Erythroblast (primary cell): ENCODE measurements at places on chromosomes 2 and 18.

GRCh38 chr2:226187156-226187555 is 612.5 kb downstream of the IRS1 start:
- no peak for DNase-seq

DNA sequence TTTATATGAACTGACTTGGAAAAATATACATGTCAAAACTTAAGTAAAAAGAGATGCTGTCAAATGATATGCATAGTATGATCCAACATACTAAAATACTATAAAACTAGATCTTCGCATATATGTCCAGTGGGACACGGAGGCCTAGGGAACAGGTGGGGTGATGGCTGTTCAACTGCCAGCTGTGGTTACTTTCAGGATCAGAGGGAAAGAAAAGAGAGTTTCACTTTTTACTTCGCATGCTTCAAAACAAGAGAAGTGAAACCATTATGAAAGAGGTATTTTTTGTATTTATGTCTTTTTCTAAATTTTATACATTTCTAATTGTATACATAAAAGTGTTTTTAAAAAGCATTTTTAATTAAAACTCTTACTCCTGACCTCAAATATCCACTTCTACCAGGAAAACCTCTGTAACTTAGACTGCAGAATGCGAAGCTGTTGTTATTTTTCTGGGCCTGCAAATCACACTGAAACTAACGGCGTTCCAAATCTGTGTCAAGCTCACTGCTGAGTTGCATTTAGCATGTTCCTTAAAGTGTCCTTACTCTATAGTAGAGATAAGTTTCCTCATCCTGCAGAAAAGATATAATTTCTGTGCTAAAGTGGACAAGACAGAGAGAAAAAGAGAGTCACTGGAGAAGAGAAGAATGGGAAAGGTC is 97.8 kb upstream of the SLC35G4 start:
- DNase-seq: no peak

DNA sequence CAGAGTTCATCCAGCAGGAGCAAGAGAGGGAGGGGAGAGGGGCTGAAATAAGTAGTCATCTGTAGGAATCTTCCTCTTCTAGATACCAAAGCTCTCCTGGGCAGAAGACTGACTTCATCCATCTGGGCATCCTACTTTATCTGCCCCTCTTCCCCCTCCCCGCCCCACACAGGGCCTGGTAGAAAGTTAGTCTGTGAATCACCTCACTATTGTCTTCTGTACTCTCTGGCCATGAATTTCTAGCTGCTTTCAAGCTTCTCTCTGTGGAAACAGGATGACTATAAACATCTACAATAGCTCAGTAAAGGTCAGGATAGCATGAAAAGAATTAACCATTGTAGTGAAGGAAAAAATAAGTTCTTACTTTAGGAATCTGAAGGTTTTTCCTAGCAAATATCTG is 47.7 kb upstream of the RNU4ATAC start:
- no peak for DNase-seq

DNA sequence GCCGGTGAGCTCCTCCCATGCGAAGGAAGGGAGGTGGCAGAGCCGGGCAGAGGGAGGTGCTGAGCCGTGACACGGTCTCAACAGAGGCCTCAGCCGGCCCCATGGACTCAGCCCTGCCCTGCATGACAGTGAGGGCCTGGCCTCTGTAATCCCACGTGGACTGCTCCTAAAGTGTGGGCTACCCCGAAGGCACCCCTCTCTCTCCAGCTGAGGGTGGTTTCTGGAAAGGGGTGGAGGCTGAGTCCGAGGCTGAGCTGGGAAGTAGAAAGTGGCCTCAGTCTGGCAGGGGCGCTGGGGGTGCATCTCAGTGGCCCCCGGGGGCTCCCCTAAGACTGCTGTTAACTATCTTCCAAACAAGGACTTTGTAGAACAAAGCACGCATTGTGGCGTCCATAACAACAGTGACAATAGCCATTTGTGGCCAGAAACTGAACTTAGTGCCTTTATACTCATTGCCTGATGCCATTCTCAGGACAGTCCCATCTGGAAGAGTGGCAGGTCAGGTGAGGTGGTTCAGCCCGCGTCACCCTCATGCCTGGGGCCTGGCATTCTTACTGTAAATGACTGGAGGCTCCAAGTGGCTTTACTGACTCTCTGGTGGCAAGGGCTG is 192.4 kb downstream of the TWIST2 start:
- no peak for DNase-seq

DNA sequence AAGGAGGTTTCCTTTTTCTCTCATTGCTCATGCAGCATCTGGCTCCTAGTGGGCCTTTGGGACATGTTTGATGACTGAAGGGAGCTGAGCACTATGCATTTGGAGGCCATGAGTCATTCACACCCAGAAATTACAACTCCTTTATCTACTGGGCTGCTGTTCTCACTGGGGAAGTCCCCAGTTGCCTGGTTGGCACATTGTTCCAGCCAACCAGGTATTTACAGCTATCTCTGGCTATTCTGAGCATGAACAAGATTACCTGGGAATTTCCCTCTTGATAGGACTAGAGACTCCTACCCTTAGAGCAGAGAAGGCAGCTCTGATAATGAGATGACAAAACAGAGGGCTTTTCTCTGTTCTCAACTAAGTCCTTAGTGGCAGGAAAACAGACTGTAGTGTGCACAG is 206.5 kb downstream of the SETBP1 start:
- no peak for DNase-seq

DNA sequence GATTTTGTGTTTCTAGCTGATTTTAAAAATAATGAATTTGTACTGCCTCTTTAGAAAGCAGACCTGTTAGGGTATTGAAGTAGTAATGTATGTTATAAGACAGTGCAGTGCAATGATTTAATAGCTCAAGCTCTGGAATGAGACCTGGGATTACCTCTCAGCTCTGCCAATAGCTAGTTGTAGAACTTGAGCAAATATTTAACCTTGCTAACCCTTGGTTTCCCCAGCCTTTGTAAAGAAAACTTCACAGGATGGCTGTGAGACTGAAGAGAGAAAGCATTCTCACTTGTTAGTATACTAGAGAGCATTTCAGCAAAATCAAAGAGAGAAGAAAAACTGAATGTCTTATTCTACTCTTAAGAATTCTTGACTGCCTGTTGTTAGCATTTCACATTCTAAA is 293.9 kb downstream of the KIAA1328 start:
- DNase-seq: no peak

GRCh38 chr2:233828546-233829192 is 25.7 kb downstream of the HJURP start:
- no peak for DNase-seq

GRCh38 chr2:97769308-97769707 is 55.9 kb downstream of the ZAP70 start:
- no peak for DNase-seq

- DNase-seq: no peak
Observed at GRCh38 chr2:65845442-65846182, 413.2 kb upstream of the SPRED2 start.

- DNase-seq: no peak
Observed at GRCh38 chr2:238905224-238905623, 57.3 kb downstream of the TWIST2 start.

- no peak for DNase-seq
Observed at GRCh38 chr18:27501671-27502070, 316.6 kb upstream of the CHST9 start.

DNA sequence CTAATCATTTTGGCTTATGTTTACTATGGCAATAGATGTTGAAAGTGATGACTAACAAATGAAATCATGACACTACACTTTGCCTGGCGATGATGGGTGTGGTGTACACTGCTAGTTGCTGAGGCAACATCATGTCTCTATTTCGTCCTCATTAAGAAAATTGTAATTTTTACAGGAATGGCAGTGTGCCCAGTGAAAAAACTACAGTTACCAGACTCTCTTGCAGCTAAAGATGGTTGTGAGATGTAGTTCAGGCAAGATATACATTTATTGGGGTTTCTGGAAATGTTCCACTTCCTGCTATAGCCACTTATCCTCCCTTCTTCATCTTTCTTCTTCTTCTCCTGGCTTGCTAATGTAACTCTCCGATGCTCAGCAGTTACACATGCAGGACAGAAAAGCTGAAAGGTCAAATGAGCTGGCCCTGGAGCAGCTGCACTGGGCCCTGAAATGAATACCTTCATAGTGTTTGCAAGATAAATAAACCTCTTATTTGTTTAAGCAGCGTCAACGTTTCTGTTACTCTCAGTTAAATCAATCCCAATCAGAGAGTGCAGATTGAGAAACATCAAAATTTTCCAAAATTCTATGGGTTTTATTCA is 46.0 kb downstream of the SOCS6 start:
- DNase-seq: peak; percentile 23

DNA sequence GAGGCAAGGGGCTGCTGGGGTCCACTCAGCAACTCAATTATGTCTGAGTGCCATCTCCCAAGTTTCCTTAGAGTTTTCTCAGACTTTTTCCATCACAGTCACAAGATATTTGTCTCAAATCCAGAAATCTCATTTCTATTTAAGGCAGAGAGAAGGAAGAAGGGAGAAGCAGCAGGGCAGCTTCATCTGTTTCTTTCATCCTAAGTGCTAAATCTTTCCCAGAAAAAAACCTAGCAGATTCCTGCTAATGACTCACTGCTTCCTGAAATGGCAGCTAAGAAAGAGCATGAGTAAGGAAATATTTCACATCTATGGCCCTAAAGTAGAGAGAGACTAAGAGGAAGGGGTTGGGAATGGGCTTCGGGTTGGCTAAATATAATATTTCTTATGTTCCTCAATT is 88.0 kb downstream of the KYNU start:
- no peak for DNase-seq

DNA sequence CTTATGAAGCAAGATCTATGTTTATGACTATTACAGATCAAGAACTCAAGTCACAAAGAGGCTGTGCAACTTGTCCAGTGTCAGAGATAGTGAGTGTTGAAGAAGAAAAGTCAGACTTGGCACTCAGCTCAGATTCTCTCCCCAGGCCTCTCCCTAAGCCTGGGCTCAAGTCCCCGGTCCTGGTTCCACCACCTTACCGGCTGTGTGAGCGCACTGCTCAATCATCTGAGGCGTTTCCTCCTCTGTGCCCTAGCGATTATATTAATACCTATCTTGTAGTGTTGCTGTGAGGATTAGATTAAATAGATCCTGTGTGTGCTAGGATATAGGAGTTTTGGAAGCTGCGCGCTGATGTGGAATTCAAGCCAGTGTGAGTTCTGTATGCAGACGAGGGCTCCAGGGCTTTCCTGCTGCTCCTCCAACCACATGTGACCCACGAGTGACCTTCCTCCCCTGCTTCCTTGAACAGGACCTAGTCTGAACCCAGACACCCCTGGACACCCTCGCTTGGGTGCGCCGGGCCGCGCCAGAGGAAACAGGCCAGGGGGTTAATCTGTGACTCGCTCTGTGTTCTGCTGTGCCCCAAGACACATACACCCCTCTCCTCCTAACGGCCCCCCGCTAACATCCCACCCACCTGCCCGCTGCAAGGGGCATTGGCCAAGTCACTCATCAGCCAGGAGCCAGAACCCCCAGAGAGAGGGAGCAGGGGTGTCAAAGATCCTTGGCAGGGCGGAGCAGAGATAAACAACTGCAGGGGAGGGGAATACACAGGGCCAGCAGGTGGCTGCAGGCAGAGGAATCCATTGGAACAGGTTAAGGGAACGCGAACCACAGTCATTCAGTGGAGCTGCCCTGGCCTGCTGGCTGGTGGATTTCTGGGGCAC is 38.3 kb downstream of the TNS1 start:
- no peak for DNase-seq

GRCh38 chr2:39140322-39140847 is 19.5 kb upstream of the SOS1 start:
- no peak for DNase-seq

GRCh38 chr18:2898186-2898640 is 51.4 kb downstream of the EMILIN2 start:
- peak; percentile 47 for DNase-seq

DNA sequence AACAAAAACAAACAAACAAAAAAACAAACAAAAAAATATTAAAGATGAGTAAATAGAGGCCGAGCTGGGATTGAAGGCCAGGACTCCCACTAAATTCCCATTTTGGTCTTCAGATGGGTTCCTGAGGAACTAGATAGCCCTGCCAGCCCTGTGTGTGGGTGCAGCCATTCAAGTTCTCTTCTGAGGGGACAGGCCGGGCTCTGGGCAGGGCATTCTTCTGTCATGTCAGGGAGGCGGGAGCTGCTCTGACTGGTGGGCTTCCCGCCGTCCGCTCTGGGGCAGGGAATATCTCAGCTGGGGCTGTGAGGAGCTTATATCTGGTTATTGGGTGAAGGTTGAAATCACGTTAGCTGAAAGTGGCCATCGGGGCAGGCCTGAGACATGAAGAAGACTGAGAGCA is 127.3 kb upstream of the CXCR4 start:
- no peak for DNase-seq
